ENCODE measurements at places on chromosomes 4 and X.

DNA sequence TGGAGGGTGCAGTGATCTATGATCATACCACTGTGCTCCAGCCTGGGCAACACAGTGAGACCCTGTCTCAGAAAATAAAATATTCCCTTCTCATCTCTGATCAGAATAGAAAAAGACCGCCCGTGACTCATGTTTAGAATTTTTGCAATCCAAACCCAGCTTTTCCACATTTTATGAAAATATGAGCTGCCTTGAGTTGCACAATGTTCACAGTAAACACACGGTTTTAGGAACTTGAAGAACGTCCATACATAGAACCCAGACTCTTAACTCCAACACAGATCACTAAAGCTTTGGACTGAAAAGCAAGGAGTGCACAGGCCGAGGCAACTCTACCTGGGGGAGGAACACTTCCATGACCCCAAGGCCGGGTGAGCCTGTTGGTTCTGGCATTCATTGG lies 305.0 kb downstream of the TENM3 start:
- DNase-seq: no peak

DNA sequence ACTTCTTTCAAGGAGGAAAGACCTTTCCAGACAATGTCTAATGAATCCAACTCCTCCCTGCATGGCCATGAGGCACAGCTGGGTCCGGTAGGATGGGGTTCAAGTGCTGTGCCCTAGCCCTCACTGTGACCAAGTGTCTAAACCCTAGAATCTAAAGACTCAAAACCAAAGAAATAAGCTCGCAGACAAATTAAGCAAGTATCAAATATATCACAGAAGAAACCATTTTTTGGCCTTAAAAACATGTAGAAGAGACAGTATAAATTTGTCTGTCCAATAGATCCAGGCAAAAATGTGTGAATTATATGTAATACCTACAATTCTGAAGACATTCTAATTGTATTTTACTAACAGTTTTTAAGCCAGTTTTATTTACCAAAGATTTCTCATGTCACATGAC lies 56.4 kb upstream of the WDR17 start:
- no peak for DNase-seq

DNA sequence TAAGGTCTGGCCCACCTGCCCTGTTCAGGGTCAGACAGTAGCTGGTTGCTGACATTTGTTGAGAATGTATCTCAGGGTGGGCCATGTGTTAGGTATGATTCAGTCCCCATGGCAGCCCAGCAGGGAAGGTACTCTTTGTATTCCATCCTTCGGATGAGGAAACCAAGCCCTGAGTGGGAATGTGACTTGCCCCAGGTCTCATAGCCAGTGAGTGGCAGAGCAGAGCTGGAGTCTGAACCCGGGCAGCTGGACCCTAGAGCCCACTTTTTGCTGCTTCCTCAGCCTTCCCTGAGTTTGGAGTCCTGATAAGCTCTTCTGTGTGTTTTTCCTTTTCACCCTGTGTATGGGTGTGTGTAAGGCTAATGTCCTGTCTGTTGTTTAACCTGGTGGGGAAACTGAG lies 21.6 kb upstream of the UBA1 start:
- no peak for DNase-seq

DNA sequence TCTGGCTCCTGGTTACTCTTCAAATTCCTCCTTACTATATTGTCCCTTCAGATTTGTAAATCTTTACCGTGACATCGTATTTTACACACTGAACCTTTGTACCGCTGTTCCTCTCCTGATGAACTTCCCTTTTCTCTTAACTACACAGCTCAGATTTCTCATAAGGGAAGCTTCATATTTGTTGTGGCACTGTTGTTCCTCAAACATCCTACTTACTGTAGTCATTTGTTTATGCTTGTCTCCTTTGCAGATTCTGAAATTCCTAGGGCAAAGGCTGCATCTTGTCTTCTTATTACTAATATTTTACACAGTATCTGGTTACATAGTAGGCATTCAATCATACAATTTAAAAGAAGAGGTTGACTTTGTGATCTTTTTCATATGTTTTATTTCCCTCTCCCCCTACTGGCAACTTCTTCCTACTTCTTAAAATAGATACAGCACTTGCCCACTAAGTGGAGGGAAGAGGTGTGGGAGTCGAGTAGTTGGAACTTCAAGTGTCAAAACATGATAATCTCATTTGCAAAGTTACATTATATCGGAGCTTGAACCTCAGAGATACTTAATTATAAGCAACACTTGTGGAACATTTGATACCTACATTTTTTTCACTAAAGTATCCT lies 50.0 kb downstream of the TET2 start:
- DNase-seq: no peak

GRCh38 chr4:44985152-44985551 lies 258.8 kb upstream of the GNPDA2 start:
- DNase-seq: no peak

DNA sequence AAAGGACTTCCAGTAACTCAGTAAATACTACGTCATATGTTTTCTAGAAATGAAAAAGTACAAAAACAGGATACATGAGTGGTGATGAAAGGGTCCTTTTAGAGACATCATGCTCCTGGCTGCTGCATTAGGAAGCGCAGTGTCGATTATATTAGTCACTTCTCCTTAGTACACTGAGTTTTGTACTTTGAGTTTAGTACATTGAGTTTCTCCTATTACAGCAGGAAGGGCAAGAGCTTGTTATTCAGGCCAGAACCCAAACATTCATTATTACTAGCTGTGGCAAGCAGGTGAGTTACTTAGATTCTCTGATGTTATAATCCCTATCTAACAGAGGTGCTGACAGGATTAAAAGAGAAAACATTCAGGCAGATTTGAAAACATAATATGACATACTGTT lies 21.3 kb downstream of the RPGR start:
- no peak for DNase-seq

DNA sequence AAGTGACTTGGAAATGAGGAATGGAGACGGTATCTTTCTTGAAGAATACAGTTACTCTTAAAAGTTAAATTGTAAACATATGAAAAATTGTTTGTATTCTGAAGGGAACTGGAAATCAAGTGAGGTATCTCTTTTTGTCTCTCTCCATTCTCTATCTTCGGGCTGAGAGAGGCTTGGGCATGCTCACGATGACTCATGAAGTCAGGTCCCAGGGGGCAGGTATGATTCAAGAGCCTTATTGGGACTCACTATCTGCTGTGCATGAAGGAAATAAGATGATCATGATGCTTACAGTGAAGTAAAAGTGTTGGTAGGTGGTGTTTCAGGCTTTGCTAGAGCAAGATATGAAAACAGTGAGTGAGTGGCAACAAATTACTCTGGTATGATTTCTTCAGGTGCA lies 200.4 kb upstream of the PITX2 start:
- no peak for DNase-seq

DNA sequence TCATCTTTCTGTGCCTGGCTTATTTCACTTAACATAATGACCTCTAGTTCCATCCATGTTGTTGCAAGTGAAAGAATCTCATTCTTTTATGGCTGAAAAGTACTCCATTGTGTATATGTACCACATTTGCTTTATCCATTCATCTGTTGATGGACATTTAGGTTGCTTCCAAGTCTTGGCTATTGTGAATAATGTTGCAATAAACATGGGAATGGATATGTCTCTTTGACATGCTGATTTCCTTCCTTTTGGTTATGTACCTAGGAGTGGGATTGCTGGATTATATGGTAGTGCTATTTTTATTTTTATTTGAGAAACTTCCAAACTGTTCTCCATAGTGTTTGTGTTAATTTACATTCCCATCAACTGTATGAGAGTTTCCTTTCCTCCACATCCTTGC lies 71.2 kb downstream of the TACR3 start:
- DNase-seq: no peak

DNA sequence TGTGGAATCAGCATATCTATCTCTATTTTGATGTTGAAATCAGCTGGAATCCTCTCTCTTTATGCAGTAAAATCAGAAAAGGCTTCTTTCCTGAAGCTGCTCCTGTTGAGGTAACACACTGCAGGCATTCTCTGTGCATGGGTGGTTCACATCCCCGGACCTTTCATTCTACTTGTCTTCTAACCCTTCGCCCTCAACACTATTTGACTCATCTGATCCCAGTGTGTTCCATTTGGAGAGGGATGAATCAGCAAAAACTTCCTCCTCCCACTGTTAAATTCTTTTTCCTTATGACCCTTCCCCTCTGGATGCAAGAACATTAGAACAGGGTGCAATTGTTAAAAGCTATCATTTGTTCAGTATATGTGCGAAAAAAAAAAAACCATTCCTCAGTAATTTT lies 67.4 kb downstream of the RNF150 start:
- no peak for DNase-seq

GRCh38 chrX:3393178-3393577 lies 46.7 kb upstream of the MXRA5 start:
- no peak for DNase-seq
